ENCODE measurements at places on chromosomes 3 and 15.

DNA sequence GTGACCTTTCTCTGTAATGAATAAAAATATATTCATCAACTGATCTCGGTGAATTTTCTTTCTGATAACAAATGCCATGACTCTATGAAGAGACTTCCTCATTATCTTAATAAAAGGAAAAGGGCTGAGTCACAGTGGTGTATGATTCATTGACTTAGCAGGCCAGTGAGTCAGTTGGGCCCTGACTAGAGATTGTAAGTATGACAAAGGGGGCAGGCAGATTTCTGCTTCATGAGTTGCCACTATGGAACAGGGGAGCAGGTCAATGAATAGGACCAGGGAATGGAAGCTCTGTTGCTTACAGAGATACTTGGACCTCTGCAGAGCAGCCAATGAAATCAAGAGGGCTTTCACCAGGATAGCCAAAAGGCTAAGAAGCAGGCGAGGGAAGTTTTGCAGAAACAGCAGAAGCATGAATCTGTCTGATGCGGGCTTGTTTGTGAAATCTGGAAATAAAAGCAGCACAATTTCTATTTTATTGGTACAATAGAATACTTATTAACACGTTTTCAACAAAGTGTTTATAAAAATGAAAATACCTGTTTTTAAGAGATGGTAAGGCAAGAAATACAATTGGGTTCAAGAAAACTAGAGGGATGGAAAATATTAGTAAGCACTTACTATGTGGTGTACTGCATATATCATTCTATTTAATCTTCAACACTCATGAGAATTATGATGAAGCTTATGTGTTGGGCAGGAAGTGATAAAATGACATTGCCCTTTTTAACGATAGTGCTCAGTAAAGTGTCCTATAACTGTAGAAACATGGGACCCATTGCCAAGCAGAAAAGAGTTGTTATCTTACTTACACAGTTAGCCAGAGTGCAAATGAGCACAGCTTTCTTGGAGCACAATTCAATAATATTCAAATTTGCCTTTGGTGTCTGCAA, 169.8 kb upstream of the MYRIP start:
- DNase-seq: no peak

DNA sequence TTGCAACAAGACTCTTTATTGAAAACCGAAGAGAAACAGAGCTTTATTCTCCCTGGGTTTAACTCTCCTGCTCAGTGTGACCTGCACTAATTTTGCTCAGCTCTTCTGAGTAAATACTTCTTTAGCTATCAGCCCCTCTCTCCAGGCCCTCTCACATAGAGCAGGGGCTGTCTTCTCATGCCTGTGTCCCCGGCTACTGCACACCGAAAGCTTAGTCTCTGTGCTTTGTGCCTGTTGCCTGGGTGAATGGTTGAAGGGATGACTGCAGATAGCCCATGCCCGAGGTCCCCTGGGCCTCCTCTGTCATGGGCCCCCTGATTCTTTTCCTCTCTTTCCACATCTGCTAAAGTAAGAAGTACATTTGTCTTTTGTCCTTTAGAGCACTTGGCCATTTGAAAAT, 195.9 kb downstream of the GABRG3 start:
- DNase-seq: no peak

DNA sequence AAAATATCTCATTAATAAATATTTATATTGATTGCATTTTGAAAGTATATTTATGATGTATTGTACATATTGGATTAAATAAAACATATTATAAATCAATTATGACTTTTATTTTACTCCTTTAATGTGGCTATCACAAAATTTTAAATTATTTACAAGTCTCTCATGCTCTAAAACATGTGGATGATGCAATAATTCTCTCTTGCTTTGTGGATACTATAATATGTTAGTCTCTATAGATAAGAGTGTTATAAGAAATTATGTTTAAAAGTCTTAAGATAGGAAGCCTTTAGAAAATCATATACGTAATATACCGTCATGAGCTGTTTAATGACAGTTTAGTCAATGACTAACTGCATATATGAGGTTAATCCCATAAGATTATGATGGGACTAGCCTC, 547.4 kb upstream of the ALCAM start:
- no peak for DNase-seq

GRCh38 chr3:18179521-18179920, 245.6 kb downstream of the SATB1 start:
- no peak for DNase-seq

DNA sequence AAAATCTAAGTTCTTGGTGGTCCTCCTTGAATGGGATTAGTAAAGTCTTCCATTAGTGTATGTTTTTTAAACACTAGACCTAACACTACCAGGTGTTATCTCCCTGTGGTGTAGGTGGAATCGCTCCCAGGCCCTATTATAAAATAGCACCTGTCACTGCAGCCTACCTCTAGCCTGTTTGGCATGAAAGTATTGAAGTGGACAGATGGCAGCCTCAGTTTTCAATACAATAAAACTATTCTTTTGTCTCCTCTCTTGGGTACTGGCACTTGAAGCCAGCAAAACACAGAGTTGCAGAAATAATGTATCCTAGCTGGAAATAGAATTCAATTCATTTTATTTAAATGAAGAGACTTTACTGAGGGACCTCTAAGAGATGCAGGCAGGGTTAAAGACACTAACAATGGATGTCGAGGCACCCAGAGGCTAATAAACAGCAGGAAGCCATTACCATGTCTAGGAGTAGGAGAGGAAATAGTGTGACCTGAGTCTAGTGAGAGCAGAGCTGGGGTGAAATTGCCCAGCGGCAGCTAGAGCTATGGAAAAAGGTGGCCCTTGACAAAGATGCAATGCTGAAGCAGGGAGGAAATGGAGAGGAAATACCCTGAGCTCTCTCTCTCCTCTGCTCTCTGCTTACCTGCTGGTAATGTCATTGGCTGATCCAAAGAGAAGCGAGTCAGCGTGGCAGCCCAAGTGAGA, 49.1 kb upstream of the TMEM158 start:
- DNase-seq: no peak

- DNase-seq: no peak
These were observed 96.3 kb downstream of the ZNF385D start for GRCh38 chr3:21654662-21655061.

GRCh38 chr3:197137751-197138150, 108.1 kb upstream of the MELTF start:
- DNase-seq: no peak

GRCh38 chr3:184378651-184379357, 797 bp upstream of the THPO start:
- DNase-seq: no peak

DNA sequence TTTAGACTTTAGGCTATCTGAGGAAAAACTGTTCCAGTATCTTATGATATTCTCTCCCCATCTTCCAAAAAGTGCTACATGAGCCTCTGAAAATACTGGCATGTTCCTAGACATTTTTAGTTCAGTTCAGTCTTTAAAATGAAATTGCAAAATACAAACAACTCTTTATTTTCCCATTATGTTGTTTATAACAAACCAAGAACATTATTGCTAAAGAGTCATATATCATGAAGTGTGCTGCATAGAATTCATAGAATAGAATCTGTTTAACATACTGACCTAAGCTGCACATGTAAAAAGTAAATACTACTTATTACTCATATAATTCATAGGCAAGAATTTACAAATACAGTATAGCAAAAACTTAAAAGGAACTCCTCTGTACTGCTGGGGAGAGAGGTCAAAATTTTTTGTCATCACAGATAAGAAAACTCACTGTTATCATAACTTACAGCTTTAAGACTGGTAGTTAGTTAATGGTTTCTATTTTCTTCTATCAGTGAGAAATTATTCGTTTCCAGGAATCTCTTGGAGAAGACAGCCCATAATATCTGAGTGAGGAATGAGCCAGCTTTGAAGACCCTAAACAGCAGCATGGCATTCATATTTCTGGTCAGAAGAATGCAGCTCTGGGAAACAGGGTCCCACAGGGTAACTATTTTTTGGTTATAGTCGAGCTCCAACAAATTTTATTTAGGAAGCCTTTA, 32.2 kb downstream of the FILIP1L start:
- DNase-seq: no peak

- DNase-seq: no peak
These were observed 642.0 kb upstream of the NAALADL2 start for GRCh38 chr3:174216946-174217718.

DNA sequence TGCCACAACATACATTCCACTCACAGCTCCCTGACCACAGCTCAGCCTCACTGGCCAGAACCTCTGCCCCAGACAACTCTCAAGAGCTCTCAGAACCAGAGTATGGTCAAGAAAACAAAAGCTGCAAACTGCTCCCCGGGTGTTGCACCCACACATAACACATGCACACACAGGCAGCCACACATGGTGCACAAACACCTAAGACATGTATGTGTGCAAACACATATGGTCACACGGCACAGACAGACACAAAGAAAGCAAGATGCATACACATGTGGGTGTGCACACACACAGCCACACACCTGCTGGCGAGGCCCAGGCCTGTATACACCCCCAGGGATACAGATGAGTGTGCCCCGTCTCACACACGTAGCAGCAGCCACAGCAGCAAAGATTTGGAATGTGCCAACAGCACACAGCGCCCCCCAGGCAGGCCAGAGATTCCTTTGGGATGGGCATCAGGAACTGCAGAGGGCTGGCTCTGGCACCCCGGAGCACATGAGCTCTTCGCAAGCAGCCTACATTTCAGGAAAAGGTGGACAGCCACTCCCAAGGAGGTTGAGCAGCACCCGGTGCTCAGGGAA, 6.6 kb downstream of the KLF15 start:
- DNase-seq: no peak

DNA sequence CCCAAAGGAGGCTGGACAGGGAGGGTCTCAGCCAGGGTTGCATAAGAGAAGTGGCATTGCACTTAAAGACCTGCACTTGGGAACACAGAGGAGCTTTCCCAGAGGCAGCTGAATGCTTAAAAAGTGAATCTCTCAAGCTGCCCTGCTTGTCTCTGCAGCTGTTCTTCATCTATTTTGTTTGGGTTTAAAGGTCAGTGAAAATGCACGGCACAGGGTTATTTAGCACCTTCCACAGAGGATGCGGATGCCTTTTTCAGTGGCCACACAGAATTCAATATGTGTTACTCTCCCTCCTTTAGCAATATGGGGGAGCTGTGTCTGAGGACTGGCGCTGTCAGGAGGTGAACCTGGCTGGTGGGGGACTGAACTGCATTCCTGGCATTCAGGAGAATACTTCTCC, 22.7 kb upstream of the CTNNB1 start:
- no peak for DNase-seq
